ENCODE measurements at places on chromosomes 1 and 21.

DNA sequence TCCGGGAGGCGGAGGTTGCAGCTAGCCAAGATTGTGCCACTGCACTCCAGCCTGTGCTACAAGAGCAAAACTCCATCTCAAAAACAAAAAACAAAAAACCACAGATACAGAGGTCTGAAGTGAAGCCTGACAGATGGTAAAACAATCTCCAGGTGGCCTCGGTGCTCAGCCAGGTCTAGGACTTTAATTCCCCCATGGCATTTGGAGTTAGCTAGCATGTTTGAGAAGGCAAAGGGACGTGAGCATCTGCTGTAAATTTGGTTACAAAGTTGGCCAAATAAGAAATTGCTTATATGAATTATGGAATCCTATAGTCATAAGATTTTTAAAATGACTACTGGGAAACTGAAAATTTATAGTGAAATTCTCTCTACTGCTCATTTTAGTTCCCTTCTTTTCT, 98.3 kb upstream of the FMN2 start:
- DNase-seq: no peak

DNA sequence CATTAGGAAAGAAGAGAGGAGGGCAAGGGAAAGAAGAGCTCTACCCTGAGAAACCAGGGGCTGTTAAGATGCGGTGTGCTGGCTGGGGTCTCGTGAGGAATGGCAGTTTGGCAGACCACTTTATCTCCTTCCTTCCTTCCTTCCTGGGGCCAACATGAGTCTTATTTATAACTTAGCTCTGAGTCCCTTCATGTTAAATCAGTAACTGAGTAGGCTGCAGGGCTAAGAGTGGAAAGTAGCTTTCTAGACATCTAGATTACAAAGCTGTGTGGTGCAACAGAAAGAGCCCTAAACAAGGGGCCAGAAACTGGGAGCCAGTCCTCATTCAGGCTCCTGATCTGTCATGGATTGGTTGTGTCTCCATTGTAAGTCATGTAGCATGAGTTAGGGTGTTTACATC, 135.4 kb upstream of the DUSP10 start:
- no peak for DNase-seq

GRCh38 chr1:173202424-173203145, 4.5 kb downstream of the TNFSF4 start:
- no peak for DNase-seq

DNA sequence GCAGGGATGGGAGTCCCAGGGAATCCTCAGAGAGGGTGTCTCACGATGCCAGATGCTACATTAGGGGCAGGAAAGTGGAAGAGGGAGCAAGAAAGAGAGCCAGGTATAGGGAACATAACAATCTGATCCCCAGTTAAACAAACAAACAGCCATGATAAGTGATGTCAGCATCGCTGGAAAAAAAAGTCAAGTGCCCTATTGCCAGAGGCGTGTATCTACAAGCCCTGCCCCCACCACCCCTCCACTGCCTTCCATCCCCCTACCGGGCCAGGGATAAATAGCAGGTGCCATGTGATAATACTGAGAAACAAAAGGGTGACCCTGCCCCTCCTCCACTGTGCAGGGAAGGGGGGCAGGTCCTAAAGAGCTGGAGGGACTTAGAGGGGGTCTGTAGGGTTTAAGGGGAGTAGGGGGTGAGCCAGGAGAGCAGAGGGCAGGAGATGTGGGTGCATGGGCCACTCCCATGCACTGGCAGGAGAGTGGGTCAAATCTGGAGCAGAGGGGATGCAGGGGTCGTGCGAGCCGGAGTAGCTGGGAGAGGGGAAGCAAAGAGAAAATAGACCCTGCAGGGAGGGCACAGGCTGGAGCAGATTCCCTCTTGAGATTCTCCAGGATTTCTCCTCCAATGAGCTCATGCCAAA, 3.4 kb downstream of the SLC26A9 start:
- peak; percentile 23 for DNase-seq

- DNase-seq: no peak
Observed at GRCh38 chr1:51330331-51331201, at the start of gene TTC39A. Gene TTC39A (minus strand): TSS chr1:51330562. CDS start chr1:51330477, 85 bp downstream.

- no peak for DNase-seq
Observed at GRCh38 chr1:202834771-202835547, 24.2 kb downstream of the PCAT6 start.

GRCh38 chr1:191065771-191066170, 588.1 kb upstream of the BRINP3 start:
- no peak for DNase-seq

DNA sequence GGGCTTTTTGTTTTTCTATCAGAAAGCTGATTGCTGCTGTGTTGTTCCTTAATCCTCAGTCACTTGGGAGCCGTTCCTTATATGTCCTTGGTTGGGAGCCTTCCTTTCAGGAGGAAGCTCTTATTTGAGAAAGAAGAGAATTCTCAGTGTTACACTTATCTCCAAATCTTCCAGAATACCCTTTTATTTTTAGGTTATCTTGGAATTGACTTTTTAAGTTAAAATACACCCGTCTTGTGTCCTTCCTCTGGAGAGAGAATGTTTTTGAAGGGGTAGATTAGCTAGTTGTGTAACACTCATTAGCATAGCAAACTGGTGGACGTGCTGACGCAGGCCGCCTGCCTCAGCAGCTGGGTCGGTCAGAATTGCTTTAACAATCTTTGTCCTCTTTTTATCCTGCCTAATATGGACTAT, 42.1 kb downstream of the LRRC8B start:
- DNase-seq: no peak

DNA sequence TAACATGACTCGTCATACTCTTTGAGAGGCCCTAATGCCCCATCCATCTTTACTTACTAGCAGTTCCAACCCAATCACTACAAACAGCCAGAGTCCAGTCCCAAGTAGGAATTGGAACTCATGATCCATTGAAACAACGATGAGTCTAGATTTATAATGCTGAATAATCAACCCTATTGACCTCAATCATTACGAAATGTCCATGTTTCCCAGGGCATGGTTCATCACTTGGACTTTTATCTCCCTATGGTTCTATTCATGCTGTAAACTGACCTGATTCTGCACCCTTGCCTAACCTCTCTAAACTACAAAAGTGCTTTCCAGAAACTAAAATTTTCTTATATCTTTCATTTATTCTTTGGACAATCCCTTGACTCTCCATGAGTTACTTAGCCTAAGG, 840.0 kb upstream of the B3GALT2 start:
- DNase-seq: no peak

- DNase-seq: no peak
Observed at GRCh38 chr1:36387141-36387949, 1.6 kb upstream of the STK40 start.

DNA sequence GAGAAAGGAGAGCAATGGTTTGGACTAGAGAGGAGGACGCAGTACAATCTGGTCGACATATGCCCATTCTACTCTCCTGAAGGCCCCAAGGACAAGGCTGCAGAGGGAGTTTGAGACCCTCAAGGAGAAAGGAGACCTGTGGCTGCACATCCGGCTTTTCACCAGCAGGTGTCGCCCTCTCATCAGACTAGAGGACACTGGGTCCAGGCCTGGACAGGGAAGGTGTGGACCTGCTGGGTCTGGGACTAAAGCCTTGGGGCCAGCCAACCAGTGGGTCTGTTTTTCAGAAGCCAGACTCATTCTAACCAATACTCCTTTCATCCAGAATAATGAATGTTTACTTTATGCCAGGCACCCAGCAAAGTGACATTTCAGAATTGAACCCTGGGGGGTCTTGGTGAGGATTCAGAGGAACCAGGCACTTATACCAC, 5.0 kb downstream of the SRARP start:
- peak; percentile 33 for DNase-seq

DNA sequence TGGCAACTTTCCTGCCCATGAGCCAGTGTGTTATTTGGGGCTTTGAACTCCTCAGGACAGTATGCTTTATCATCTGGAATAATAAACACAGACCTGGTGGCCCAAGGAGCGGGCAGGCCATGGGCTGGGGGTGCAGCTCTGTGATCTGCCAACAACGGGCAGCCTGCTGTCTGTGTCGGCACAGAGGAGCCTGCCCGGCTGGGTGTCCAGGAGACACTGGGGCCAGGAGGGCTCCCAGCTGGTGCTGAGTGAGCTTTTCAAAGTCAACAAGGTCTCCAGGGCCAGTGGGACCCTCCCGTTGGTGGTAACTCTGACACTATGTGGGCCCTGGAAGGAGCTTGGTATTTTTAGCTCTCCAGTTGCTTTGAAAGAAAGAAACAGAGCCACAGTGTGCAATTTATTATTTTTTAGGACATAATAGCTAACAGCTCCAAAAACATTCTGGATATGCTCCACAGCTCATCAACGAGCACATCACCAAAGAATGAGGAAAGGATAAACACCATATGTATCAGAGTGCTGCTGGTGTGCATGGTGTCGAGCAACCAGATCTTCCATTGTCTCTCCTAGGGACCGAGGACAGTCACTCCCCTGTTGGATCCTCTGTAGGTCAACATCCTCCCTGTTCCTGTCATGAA, 488.7 kb upstream of the USP24 start:
- DNase-seq: no peak

GRCh38 chr21:43895196-43895595, 30.2 kb downstream of the AGPAT3 start:
- DNase-seq: no peak

- no peak for DNase-seq
Observed at GRCh38 chr1:61648983-61649742, 75.8 kb downstream of the TM2D1 start.

DNA sequence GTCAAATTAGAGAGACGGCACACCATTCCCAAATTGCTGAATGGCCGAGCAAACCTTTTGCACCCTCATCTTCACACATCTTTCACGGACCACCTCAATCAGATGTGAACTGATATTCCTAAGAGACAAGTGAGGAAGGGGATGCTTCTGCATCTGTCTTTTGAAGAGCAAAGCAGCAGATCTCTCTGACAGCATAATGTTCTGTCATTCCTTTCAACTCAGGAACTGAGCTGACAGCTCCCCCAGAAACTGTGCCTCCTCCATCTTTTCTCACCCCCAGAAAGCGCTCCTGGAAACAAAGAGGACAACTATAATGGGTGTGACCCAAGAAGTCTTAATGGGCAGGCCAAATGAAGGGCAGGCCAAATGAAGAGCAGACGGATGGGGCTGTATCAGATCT, 256.4 kb downstream of the C1orf94 start:
- DNase-seq: no peak

- DNase-seq: no peak
Observed at GRCh38 chr1:28249866-28250295, 9.4 kb upstream of the SESN2 start.

DNA sequence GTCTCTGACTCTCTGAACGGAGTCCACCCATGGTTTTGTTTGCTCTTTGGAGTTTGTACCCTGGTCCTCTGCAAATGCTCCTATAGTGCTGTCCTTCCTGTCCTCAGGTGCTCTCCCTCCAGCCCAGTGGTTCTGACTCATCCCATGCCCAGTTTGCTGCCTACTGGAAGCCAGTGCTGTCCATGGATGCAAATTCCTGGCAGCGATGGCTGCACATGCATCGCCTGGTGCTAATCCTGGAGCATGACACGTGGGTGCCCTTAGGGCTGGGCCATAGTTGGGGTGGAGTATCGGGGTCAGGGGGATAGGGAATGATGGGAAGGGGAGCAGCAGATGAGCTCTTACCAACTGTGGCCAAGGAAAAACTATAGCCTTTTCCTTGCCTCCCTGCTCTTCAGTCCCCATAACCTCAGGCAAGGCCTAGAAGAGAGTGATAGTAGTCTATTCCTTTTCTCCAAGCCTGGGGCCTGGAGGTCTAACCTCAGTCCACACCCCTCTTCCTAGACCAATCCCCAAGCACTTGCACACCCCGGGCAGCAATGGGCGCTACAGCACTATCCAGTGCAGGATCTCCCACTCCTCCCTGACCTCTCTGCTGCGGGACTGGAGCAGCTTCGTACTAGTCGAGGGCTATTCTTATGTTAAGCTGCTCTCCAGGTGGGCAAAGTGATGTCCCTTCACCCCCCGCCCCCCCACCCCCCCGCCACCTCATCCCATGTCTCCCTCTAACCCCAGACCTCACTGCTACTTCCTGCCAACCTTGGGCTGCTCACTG, 31.6 kb downstream of the HYI start:
- DNase-seq: no peak

GRCh38 chr1:150280138-150280707, 2.1 kb upstream of the CIART start:
- no peak for DNase-seq

- peak; percentile 12 for DNase-seq
Observed at GRCh38 chr1:165631342-165632151, 513 bp downstream of the MGST3 start.

GRCh38 chr1:7669559-7670311, 101.4 kb upstream of the VAMP3 start:
- DNase-seq: peak; percentile 54

DNA sequence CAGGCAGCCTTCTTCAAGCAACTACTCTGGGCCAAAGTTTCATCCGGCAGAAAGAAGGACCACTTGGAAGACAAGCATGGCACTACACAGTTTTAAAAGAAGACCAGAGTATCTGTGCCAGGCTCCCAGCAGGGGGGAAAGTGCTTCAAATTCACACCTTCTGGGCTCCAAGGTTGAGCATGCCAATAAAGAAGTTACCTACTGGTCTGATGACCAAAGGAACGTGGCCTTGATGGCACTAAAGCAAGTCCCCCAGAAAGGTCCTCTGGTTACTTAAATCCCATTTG, 73.5 kb downstream of the CD46 start:
- DNase-seq: no peak

GRCh38 chr1:234527346-234527745, 48.4 kb upstream of the TARBP1 start:
- no peak for DNase-seq

- no peak for DNase-seq
Observed at GRCh38 chr1:55639051-55639450, 423.9 kb upstream of the USP24 start.

GRCh38 chr1:40766017-40766416, 17.6 kb upstream of the KCNQ4 start:
- DNase-seq: no peak

DNA sequence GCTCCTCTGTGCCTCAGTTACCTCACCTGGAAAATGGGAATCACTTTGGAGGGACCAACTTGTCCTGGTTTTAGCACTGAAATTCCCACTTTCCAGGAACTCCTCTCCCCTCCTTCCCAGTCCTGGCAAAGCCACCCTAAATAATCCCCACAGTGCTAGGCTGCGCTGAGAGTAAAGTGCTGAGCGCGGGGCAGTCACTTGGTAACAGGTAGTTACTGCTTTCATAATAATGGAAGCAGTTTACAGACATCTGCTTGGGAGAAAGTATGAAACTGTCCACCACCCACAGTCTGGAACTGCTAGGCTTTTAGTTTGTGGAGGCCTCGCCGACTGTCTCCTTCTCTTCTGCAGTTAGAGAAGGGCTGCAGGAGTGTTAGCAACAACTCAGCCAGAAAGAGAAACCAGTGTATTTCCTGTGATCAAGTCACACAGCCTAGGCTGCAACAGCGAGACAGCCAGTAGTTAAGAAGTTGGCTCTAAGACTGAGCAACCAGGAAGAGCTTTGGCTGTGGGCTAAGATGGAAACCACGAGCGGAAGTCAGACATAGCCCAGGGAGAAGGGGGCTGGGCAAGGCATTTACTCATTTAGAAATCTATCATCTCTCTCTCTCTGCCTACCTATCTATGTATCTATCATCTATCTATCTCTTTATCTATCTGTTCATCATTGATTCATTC, 30.8 kb upstream of the ABCG1 start:
- DNase-seq: peak; percentile 83

GRCh38 chr1:70896224-70896623, 151.4 kb downstream of the PTGER3 start:
- DNase-seq: no peak

GRCh38 chr1:243256590-243256989, 749 bp downstream of the SDCCAG8 start:
- DNase-seq: no peak

GRCh38 chr1:235673981-235674380, 24.4 kb upstream of the GNG4 start:
- DNase-seq: no peak

- DNase-seq: no peak
Observed at GRCh38 chr21:16194095-16194787, 464.5 kb downstream of the USP25 start.

Data from T-helper 2 cell (primary cell).